ENCODE measurements at places on chromosomes 6 and 20. TPM values are rescaled to one million over a fixed set of nuclear protein-coding genes. Genes with fewer than 3 reads are reported as not detected.
A peak's percentile ranks its signal among the peaks of the same experiment; 100 is the strongest.

DNA sequence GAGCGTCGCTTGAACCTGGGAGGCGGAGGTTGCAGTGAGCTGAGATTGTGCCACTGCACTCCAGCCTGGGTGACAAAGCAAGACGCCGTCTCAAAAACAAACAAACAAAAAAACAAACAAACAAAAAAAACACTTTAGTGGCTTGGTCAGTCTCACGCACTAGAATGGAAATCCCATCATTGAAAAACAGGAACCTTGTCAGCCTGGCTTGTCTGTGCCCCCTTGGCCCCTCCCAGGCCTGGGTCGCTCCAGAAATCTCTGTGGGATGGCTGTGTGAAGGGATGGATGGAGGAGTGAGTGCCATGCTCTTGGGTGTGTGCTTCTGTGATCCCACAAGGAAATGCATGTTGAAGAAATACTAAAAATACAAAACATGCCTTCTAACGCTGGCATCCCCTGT lies 20.9 kb upstream of the NAA20 start:
- no peak overlapping the region for H3K4me3 ChIP-seq
- peak overlapping the region; percentile 47 for H3K27ac ChIP-seq
- no peak for DNase-seq
- H3K4me1 ChIP-seq, result peaks cover 53% of the 10 kb centered on the region
- H3K27me3 ChIP-seq, result no peaks in the 10 kb centered on the region
- peaks cover 27% of the 10 kb centered on the region for H3K36me3 ChIP-seq

DNA sequence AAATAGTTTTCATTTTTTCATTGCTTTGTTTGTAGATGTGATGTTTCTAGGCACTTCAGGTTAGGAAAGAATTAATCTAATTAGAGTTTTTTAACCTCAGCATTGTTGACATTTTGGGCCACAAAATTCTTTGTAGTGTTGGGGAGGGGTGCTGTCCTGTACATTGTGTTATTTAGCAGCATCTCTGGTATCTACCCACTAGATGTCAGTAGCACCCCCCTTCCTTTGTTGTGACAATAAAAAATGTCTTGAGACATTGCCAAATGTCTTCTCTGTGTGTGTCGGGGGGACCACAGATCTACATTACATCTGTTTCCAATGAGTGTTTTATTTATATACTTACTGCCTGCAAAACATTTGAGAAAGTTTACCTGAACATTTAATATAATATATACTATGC lies 45.6 kb downstream of the EYA4 start:
- H3K27ac ChIP-seq, result no peak overlapping the region
- H3K27me3 ChIP-seq, result peaks cover 8% of the 10 kb centered on the region
- no peaks in the 10 kb centered on the region for H3K36me3 ChIP-seq

DNA sequence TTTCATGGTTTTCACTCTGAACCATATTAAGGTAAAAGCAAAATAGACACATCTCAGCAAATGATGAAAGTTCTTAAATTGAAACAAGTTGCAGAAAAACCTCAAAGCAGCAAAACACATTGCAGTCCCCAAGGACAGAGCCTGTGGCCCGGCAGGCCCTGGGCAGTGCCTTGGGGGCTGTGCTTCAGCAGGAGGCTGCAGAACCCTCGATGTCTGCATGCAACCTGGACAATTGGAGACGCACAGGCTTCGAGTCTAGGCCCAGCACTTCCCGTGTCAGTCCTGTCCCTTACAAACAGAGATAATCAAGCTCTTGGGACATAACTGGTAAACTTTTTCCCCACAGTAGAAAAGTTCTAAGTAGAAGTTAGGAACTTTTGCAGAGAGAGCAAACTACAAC lies 9.2 kb downstream of the PYGB start:
- H3K4me1 ChIP-seq, result peaks cover 48% of the 10 kb centered on the region
- no peaks in the 10 kb centered on the region for H3K27me3 ChIP-seq
- H3K4me3 ChIP-seq, result no peak overlapping the region
- no peak overlapping the region for H3K27ac ChIP-seq

DNA sequence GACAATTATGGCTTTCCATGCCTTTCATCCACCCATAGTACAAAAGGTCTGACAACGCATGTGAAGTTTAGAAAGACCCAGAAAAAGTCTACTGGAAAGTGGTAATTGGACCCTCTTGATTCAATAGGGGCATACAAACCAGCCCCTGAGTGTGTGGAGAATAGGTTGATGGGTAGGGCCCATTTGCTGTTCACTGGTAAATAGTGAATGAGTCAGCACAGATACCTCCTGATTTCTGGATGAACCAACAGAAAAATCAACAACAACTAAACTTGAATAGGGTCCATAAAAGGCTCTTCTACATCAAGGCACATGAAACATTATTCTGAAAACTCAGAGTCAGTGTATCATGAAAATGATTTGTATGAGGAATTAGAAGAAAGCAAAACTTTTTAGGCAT lies 235.4 kb upstream of the SLC35B3 start:
- no peak overlapping the region for H3K27ac ChIP-seq
- no peak overlapping the region for H3K4me3 ChIP-seq
- H3K36me3 ChIP-seq, result no peaks in the 10 kb centered on the region
- H3K27me3 ChIP-seq, result no peaks in the 10 kb centered on the region

The ZNF165 gene
- total RNA-seq, result 0.78 TPM

GRCh38 chr6:22222469-22222868 lies 74.4 kb downstream of the PRL start:
- no peaks in the 10 kb centered on the region for H3K36me3 ChIP-seq
- no peaks in the 10 kb centered on the region for H3K27me3 ChIP-seq
- no peak overlapping the region for H3K27ac ChIP-seq
- no peak for DNase-seq
- no peak overlapping the region for H3K4me3 ChIP-seq

GRCh38 chr6:137783710-137784109 lies 83.3 kb upstream of the TNFAIP3 start:
- H3K4me3 ChIP-seq, result no peak overlapping the region
- H3K36me3 ChIP-seq, result no peaks in the 10 kb centered on the region
- no peak for DNase-seq
- no peak overlapping the region for H3K27ac ChIP-seq

The SLC35D3 gene
- total RNA-seq, result not detected

The GNMT gene
- total RNA-seq, result 0.97 TPM

The LY6G6D gene
- total RNA-seq, result not detected

GRCh38 chr20:5770987-5771318 lies 20.8 kb downstream of the SHLD1 start:
- no peak overlapping the region for H3K4me3 ChIP-seq
- no peak overlapping the region for H3K27ac ChIP-seq
- peaks cover 7% of the 10 kb centered on the region for H3K36me3 ChIP-seq
- H3K27me3 ChIP-seq, result no peaks in the 10 kb centered on the region
- DNase-seq, result no peak

DNA sequence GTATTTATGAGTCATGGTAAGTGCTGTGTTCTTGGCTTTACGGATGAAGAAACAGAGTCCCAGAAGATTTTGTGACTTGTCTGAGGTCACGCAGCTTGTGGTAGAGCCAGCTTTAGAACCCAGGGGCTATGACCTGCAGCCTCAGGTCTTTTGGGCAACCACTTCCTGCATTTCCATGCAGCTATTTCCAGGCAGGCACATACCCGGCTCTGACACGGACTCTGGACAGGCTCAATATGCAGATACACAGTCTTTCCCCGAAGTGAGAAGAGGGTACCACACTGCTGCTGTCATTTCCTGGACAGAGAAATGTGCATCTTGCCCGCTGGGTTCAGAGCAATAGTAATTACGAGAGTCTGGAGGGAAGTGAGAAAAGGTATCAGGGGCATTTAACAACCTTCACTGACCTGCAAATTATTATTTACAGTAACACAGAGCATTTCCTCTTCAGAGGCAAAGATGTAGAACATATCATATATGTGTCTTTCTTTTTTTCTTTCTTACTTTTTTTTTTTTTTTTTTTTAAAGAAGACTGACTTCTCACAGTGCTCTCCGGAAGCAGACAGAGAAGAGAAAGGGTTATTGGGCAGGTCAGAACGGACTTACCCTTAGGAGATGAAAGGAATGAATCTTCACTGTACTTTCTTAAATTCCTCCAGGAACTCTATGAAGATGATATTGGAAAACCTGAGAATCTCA lies 185.1 kb downstream of the CLIC5 start:
- no peaks in the 10 kb centered on the region for H3K36me3 ChIP-seq

DNA sequence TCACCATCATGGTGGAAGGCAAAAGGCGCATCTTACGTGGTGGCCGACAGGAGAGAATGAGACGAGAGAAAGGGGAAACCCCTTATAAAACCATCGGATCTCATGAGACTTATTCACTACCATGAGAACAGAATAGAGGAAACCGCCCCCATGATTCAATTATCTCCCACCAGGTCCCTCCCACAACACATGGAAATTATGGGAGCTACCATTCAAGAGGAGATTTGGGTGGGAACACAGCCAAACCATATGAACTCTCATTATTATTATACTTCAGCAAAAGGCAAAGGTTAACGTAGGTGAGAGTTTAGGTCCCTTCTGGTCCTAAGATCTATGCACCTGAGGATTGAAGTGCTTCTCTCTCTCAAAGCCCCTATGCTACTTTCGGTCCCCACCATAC lies 2.4 kb upstream of the PFDN4 start:
- no peaks in the 10 kb centered on the region for H3K36me3 ChIP-seq
- no peak overlapping the region for H3K27ac ChIP-seq
- no peak overlapping the region for H3K4me3 ChIP-seq
- peaks cover 17% of the 10 kb centered on the region for H3K4me1 ChIP-seq

GRCh38 chr6:52317211-52317610 lies 32.7 kb upstream of the MCM3 start:
- H3K27me3 ChIP-seq, result no peaks in the 10 kb centered on the region
- no peaks in the 10 kb centered on the region for H3K36me3 ChIP-seq
- no peaks in the 10 kb centered on the region for H3K4me1 ChIP-seq
- H3K4me3 ChIP-seq, result no peak overlapping the region
- no peak for DNase-seq
- no peak overlapping the region for H3K27ac ChIP-seq

The SLC22A2 gene
- not detected for total RNA-seq
